ENCODE measurements at places on chromosomes 2 and 18. TPM values are rescaled to one million over a fixed set of nuclear protein-coding genes. Genes with fewer than 3 reads are reported as not detected.

- no peak for DNase-seq
- H3K4me1 ChIP-seq: no peaks in the 10 kb centered on the region
- no peak overlapping the region for H3K4me3 ChIP-seq
- H3K36me3 ChIP-seq: no peaks in the 10 kb centered on the region
- H3K27me3 ChIP-seq: no peaks in the 10 kb centered on the region
Measured at GRCh38 chr18:58800582-58800981, 64.1 kb upstream of the ZNF532 start.

- H3K4me1 ChIP-seq: no peaks in the 10 kb centered on the region
- no peaks in the 10 kb centered on the region for H3K36me3 ChIP-seq
- peak overlapping the region; percentile 16 for H3K4me3 ChIP-seq
- H3K27me3 ChIP-seq: no peaks in the 10 kb centered on the region
- DNase-seq: no peak
Measured at GRCh38 chr2:191571163-191571769, 106.7 kb upstream of the NABP1 start.

- H3K4me1 ChIP-seq: no peaks in the 10 kb centered on the region
- H3K27ac ChIP-seq: no peak overlapping the region
- no peaks in the 10 kb centered on the region for H3K27me3 ChIP-seq
- no peak for DNase-seq
- no peaks in the 10 kb centered on the region for H3K36me3 ChIP-seq
Measured at GRCh38 chr2:6913415-6914157, 3.6 kb upstream of the RNF144A start.

- H3K36me3 ChIP-seq: no peaks in the 10 kb centered on the region
- no peak overlapping the region for H3K4me3 ChIP-seq
- H3K27ac ChIP-seq: no peak overlapping the region
Measured at GRCh38 chr18:765764-766549, 46.1 kb downstream of the YES1 start.

Gene SLC23A3
- 0.48 TPM for total RNA-seq

Gene GPBAR1
- total RNA-seq: 8.5 TPM

Gene LCT
- total RNA-seq: not detected

Gene NEURL3
- not detected for total RNA-seq

Gene RPL37A
- total RNA-seq: 1,692 TPM

All from breast epithelium (tissue), 4 donors.